ENCODE measurements at places on chromosomes 6 and 20. TPM values are rescaled to one million over a fixed set of nuclear protein-coding genes. Genes with fewer than 3 reads are reported as not detected.

GRCh38 chr20:49659056-49659455 is 54.6 kb downstream of the B4GALT5 start:
- H3K4me3 ChIP-seq = no peak overlapping the region
- peaks cover 19% of the 10 kb centered on the region for H3K4me1 ChIP-seq
- no peak overlapping the region for H3K27ac ChIP-seq
- H3K27me3 ChIP-seq = no peaks in the 10 kb centered on the region
- peaks cover 8% of the 10 kb centered on the region for H3K36me3 ChIP-seq
- no peak for DNase-seq

DNA sequence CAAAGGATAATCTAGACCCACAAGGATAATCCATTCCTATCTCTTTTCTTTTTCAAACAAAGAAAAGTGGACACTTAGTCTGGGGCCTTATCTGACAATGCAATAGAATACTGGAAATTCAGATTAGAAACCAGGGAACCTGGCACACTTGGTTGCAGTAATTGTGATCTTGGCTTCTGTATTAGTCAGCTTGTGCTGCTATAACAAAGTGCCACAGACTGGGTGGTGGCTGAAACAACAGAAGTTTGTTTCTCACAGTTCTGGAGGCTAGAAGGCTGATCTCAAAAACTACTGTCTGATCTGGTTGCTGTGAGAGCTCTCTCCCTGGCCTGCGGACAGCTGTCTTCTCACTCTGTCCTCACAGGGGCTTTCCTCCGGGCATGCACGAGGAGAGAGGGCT is 49.4 kb downstream of the SNRNP48 start:
- no peaks in the 10 kb centered on the region for H3K36me3 ChIP-seq
- H3K27ac ChIP-seq = no peak overlapping the region
- H3K4me1 ChIP-seq = no peaks in the 10 kb centered on the region
- no peak overlapping the region for H3K4me3 ChIP-seq
- H3K27me3 ChIP-seq = peaks cover 3% of the 10 kb centered on the region

ITCH gene
- 52.2 TPM for total RNA-seq

SESN1 gene
- 15.6 TPM for total RNA-seq

SYNCRIP gene
- total RNA-seq = 155 TPM

SLC17A1 gene
- total RNA-seq = not detected

C6orf15 gene
- not detected for total RNA-seq

OR12D3 gene
- not detected for total RNA-seq
